ENCODE measurements at places on chromosomes 13 and 19. TPM values are rescaled to one million over a fixed set of nuclear protein-coding genes. Genes with fewer than 3 reads are reported as not detected.

Gene WTIP
- 37.1 TPM for total RNA-seq

Gene TSPAN16
- not detected for total RNA-seq

Gene SHC2
- total RNA-seq, result 37.8 TPM

Gene FBN3
- 8.5 TPM for total RNA-seq

Gene CEBPA
- 59.1 TPM for total RNA-seq

Gene C5AR1
- 58.9 TPM for total RNA-seq

Gene ARID3A
- 16.1 TPM for total RNA-seq

Gene NAT14
- total RNA-seq, result 14.7 TPM

Gene ABHD17A
- 76.1 TPM for total RNA-seq

Gene CCNA1
- total RNA-seq, result 0.46 TPM

Gene ZNF83
- 43.7 TPM for total RNA-seq

Gene DIAPH3
- 4.6 TPM for total RNA-seq

Gene KCNN1
- not detected for total RNA-seq

Gene ONECUT3
- total RNA-seq, result not detected

Gene DLL3
- not detected for total RNA-seq

Gene GPALPP1
- 24.4 TPM for total RNA-seq

Gene DAND5
- total RNA-seq, result not detected

Gene ZNF223
- 5.8 TPM for total RNA-seq

All from upper lobe of right lung (tissue), 1 donor.